ENCODE measurements at places on chromosomes 4 and X. TPM values are rescaled to one million over a fixed set of nuclear protein-coding genes. Genes with fewer than 3 reads are reported as not detected.

- no peak for DNase-seq
Observed at GRCh38 chr4:6177587-6178197, 22.7 kb downstream of the JAKMIP1 start.

DNA sequence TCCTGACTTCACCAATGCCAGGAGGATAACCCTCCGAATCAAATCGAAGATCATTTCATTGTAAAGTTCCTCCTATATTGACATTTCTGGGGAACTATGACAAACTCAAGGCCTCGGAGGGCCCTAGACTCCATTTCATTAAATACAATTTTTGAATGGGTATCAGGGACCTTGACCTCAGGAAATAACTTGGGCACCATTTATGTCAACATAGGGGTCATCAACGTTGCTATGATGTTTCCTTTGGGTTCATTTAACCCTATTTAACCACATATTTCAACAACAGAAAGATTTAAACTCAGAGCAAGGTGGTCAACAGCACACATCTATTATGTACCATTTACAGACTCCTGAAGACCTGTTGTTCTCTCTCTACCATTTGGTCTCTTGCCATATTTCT is 395.1 kb downstream of the TRIML1 start:
- DNase-seq = no peak

- DNase-seq = peak; percentile 40
Observed at GRCh38 chr4:83109480-83110222, 4.9 kb downstream of the PLAC8 start.

The CSN1S1 gene
- total RNA-seq = not detected

Data from neural crest cell (in vitro differentiated cells).